ENCODE measurements at places on chromosomes 1 and 21.
A peak's percentile ranks its signal among the peaks of the same experiment; 100 is the strongest.

- DNase-seq: no peak
Measured at GRCh38 chr1:12511516-12512468, 106.2 kb downstream of the DHRS3 start.

DNA sequence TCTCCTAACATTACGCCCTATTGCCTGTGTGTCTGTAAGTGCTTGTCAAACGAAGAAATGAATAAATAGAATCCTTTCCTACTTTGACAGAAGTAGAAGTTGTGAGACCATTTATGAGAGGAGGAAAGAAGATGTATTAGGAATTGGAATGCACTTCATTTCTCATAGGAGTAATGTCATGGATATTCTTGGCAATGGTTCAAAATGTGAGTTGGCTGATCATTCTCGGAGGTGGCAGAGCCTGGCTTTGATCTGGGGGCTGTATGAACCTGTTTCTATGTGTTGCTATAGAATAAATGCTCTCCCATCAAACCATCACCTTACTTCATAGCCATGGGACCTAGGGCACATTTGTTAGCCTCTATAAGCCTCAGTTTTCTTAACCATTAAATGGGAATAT, 10.1 kb upstream of the SERBP1 start:
- no peak for DNase-seq

- DNase-seq: no peak
Measured at GRCh38 chr1:56057466-56058405, 521.6 kb downstream of the PLPP3 start.

DNA sequence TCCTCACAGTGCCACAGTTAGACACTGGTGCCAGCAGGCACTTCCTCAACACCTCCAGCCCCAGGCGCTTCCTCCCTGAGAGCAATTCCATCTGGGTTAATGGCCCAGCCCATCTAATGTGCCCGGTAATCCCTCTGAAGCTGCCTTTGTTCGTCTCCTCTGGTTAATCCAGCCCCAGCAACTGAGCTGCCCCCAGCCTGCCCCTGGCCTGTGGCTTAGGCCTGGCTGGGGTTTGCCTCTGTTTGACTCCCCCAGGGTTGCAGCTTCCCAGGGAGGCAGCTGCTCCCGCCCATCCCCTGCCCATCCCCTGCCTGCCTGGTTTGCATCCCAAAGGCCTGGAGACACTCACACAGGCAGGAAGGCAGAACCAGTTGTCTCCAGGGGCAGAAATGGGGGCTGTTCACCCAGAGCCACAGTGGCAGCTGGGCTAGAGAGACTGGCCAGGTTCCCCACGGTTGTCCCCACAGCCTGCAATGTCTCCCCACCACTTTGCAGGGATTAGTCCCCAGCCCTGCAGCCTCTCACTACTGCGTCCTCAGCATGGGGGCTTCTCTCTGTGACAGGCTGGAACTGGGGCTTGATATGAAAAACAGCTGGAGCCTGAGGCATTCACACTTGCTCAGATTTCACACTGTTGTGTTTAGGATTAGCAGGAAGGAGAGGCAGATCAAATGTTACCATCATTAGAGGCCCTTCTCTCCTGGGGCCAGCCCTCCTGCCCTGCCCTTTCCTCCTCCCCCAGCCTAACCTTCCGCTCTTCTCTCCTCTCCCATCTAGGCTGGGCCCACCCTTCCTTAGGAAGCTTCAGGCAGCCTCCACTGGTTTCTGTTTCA, 120.2 kb downstream of the TLR5 start:
- DNase-seq: peak; percentile 72

GRCh38 chr1:228276901-228277490, 69.2 kb downstream of the OBSCN start:
- DNase-seq: no peak

DNA sequence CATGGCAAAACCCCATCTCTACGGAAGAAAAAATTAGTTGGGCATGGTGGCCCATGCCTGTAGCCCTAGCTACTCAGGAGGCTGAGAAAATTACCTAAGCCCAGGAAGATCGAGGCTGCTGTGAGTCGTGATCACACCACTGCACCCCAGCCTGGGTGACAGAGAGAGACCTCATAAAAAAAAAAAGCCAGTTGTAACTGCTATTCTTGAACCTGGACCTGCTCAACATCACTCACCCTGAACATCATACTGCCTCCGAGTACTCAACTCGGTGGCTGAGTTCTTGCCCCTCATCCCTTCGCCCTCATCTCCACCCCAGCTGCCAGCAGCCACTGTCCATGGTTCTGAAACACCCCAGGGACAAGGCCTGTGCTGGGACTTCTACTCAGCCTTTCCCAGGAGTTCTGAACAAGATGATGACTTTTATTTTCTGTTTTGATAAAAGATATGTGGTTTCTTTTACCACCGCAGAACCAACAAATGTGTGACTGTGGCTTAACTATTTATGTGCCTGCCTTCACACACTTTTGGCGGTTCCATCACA, 5.4 kb upstream of the DISP3 start:
- DNase-seq: no peak

DNA sequence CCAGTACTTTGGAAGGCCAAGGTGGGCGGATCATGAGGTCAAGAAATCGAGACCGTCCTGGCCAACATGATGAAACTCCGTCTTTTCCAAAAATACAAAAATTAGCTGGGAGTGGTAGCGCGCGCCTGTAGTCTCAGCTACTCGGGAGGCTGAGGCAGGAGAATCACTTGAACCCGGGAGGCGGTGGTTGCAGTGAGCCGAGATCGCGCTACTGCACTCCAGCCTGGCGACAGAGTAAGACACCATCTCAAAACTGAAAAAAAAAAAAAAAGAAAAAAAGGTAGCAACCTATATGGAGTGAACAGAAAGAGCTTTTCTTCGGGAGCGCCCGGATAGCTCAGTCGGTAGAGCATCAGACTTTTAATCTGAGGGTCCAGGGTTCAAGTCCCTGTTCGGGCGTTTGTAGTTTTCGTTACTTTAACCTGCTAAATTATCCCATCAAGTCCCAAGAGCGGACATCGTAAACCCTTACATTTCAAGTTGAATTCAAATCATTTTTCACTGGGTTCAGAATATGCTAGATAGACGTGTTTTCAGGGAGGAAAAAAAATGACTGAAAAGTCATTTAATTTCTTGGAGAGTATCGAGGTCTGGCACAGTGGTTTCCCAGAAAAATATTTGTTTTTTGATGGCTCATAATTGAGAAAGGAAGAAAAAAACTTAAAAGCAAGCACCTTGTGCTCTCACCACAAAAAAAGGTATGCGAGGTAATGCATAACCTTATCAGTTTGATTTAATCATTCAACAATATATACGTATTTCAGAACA, 9.8 kb upstream of the MDM4 start:
- peak; percentile 62 for DNase-seq

DNA sequence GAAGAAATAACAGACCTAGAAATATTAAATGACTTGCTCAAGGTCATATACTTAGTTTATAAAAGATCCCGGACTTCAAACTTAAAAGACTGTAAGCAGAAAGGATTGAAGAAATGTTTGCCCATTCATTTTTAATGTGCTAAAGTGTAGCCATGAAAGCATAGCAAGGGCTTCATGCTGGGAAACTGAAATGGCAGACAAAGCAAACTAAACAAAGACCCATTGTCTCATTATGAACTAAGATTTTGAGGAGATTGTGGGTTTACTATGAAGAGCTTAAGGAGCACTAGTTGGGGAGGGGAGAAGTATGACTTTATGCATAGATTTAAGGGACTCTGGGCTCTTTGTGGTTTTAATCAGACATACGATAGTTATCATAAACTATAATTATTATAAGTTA, 26.3 kb downstream of the ADAMTS1 start:
- no peak for DNase-seq

- no peak for DNase-seq
Measured at GRCh38 chr1:57450981-57451380, 27.1 kb upstream of the DAB1 start.

Data from NCI-H2171 (cell line).